ENCODE measurements at places on chromosomes 1 and 21.

GRCh38 chr1:229819091-229819490 lies 193.0 kb downstream of the URB2 start:
- no peak for DNase-seq

- no peak for DNase-seq
Measured at GRCh38 chr1:46948629-46949416, 7.5 kb upstream of the CYP4A11 start.

DNA sequence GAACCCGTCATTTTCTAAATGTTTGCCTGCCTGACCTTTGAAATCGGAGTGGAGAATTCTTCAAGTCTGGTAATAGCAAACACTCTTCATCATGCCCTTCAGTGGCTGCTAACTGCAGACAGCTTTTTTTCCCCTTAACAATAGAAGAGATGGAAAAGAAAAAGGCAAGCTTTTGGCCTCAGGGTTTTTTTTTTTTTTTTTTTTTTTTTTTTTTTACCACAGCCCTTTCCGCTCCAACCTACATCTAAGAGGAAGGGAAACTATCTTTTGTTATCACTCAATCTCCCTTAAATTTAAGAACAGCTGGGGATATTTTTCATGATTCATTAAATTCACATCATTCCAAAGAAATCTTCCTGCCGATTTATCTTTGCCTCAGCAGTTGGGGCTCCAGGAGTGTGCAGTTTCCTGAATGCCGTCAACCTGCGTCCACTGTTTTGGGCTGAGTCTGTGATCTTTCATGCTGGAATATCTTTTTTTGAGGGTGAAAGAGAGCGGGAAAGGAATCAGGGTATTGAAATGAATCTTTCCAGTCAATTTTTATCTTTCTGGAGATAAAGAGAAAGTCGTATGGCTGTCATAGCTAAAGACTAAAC lies 144.5 kb upstream of the SMYD2 start:
- DNase-seq = no peak

GRCh38 chr1:15299179-15299578 lies 52.2 kb downstream of the FHAD1 start:
- DNase-seq = no peak

- no peak for DNase-seq
Measured at GRCh38 chr1:24426744-24427544, 11.3 kb downstream of the NIPAL3 start.

DNA sequence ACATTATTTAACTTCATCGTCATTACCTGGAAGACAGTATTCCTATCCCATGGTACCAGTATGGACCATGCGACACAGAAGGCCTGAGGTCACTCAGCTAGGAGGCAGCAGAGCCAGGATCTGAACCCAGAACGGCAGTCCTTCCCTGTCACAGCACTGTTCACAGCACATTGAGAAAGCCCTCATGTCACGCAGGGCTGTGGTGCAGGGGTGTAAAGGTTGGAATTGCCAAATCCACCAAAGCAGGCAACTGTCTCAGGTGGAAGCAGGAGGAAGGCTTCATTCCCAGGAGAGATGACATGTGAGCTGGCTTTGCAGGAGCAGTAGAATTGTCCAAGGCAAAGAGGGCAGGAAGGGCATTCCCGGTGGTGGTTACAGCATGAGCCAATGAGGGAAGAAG lies 9.9 kb upstream of the TTC22 start:
- DNase-seq = no peak

DNA sequence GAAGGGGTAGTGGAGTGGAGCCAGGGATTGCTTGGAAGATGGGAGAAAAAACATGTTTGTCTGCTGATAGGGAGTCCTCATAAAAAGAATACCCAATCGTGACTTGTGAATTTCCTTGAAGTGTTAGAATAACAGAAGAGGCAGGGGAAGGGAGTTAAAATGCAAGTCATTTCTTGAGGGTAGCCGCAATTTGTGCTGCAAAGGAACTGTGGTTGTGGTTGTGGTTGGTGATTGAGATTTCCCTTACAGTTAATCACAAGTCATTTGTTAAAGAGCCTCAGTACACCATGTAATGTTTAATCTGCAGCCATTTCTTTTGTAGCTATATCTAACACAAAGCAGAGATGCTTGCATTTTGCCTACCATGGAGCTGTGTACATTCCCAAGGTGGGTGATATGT lies 38.5 kb upstream of the EGLN1 start:
- DNase-seq = no peak

DNA sequence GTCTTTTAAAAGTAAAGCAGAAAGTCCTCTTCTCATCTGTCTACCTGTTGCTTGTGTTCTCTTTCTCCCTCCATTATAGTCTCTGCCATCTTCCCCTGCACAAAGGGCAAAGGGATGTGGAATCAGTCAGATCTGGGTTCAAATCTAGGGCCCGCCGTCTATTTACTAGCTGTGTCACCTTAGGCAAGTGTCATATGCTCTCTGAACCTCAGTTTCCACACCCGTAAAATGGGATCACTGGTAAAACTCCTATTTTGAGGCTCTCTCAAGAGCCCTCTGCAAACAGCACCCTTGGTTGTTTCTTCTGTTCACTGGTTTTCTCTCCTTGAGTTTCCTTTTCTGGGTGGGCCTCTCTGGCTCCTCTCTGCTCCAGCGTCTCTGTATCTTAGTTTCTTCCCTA lies 2.6 kb upstream of the PTPRU start:
- no peak for DNase-seq

DNA sequence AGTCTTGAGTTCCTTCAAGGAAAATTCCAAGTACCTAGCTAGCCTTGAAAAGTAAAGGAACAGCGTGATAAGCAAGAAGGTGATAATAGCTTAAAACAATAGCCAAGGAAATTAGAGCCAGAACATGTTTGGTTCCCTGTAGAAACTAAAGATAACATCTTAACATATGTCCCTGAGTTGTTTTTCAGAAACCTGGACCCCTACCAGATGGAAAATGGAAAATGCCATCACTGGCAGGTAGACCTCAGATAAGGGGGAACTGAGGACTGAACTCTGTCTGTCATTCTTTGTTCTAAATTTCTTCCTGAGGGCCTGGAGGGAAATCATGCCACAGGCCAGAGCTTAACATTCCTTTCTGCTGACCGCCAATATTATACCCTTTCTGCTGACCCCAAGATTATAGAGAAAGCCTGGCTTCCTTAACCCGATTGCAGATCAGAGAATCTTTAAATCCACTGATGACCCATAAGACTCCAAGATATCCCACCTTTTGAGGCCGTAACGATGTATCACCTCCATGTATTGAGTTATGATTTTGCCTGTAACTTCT lies 23.4 kb downstream of the CNIH3 start:
- DNase-seq = no peak

DNA sequence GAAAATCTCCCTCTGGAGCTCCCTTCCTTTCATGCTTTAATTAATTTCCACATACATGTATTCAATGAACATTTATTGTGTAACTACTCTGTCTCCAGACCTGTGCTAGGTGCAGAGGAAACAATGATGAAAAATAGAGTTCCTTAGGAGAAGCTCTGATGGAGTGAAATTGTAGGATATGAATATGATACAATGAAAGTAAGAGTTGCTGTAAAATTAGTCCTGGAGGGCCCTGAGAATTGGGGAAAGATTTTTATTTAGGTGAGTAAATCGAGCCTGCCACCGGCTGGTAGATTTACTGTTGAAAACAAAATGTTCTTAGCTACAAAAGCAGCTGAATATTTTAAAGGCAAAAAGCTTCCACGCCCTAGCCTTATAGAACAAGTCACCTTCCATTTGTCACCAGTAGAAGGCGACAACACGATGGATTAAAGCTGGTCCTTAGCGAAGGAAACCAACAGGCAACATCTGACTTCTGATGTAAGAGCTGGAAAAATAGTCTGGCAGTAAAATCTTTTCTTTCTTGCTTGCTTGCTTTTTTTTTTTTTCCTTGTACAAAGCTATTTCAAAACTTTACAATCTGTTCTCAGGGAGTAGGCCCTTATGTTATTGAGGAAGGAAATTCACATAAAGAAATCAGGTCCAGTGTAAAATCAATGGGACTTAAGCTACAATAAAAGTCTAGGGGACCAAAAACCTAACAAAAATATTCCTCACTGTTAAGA lies 82.0 kb upstream of the ROR1 start:
- DNase-seq = peak; percentile 14

DNA sequence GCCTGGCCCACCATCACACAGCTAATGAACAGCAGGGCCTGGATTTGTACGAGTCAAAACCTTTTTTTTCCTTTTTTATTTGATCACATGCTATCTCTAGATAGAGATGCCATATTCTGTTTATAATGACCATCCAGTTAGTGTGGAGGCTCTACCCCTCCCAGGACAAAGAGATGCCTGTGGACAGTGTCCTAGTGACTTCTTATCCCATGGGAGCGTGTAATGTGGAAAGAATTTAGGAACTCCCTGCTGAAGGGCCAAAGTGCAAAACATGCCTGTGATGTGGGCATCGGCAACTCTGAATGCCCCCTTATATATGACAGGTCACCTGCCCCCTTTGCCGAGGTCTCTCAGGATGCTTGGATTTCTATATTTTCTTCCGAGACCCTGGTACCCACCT lies 292.2 kb downstream of the RRAGC start:
- DNase-seq = no peak

DNA sequence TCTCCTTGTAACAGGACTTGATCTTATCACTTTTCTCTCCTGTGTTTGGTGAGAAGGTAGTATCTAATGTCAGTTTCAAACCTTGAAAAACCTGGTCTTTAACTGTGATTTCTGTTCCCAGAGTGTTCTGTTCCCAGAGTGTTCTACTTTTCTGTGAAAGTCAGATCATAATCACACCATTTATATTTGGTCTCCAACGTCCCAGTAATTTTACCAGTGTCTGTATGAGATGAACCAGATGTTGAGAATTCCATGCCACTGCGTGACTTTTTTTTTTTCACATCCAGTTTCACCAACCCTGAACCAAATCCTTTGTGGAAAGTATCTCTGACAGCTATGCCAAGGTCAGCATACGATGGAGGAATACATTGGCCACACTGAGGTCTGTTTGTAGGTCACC lies 365.2 kb downstream of the USP25 start:
- DNase-seq = no peak
